ENCODE measurements at places on chromosomes 13 and 19.

DNA sequence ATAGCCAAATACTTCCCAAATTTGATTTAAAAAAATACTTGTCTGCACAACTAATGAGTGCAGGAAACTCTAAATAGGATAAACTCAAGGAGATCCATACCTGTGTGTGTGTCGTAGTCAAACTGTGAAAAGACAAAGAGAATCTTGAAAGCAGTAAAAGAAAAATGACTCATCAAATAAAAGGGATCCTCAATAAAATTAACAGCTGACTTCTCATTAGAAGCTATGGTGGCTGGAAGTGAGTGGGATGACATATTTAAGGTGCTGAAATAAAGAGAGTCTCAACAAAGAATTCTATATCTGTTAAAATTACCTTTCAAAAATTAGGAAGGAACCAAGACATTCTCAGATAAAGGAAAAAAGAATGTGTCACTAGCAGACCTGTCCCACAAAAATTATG lies 13.7 kb downstream of the RNASEH2B start:
- DNase-seq, result peak; percentile 27

GRCh38 chr13:37587236-37587635 lies 11.3 kb downstream of the POSTN start:
- no peak for DNase-seq

- DNase-seq, result peak; percentile 54
Observed at GRCh38 chr19:29665826-29666577, 741 bp downstream of the PLEKHF1 start.

DNA sequence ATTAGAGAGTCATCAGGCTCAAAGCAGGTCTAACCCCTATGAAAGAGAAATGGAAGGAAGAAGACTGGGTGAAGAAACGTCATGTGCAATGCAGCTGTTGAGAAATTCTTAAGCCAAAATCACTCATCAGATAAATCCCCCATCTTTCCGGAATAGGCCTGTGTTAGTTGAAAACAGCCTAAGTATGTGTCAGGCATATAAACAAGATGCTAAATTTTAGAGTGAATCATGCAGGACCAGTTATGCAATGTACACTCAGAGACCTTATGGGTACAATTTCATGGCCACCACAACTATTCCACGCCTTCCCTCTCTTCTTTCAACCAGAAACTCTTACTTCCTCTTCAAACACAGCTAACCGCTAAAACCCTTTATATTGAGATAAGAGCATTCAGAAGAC lies 717.7 kb upstream of the ATXN8OS start:
- no peak for DNase-seq

DNA sequence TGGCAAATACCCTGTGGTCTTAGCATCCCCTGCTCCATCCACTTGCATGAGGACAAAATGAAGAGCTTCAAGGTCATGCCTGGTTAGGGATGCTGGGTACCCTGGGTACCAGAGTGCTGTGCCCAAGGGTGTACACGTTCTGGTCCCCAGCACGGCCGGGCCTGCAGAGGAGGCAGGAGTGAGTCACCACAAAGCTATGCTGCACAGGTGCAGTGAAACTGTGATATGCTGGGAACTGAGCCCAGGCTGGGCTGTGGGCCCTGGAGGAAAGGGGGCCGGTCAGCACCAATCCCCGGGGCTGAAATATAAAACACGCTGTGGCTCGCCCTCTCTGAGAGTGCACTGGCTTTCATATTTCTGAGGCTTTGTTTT lies 95.1 kb downstream of the TSHZ3 start:
- DNase-seq, result peak; percentile 72

DNA sequence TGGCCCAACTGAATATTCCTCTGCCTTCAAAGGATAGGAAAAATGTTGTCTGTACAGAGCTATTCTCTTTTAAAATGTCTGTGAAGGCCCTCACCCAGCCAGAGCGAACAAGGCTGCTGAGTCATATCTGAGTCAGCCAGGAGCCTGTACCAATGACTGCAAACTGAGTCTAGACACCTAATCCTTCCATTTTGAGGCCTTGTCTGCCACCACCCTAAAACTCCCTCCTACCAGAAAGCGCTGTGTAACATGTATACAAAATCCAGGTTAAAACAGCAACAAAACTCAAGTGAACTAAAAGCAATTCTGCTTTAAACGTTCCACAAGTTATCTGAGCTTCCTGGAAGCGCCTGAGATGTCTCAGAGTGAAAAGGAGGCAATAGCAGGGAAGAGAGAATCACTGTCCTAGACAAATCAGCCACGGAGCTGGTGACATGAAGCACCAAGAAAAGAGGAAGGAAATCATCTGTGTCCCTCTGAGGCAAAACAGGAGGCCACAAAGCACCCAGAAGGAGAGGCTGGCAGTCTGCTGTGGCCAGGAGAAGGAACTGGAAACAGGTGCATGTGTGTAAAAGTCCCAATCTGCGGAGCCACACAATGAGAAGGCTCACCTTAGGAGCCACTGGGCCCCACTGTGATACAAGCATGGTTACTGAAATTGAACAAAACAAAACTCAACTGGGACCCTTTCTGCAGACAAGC lies 10.2 kb downstream of the DHRS12 start:
- DNase-seq, result peak; percentile 56

- DNase-seq, result no peak
Observed at GRCh38 chr13:94431987-94432386, 47.5 kb downstream of the DCT start.

GRCh38 chr19:16018801-16019551 lies 57.3 kb upstream of the TPM4 start:
- DNase-seq, result no peak
